ENCODE measurements at places on chromosomes 16 and 17.
A peak's percentile ranks its signal among the peaks of the same experiment; 100 is the strongest.

GRCh38 chr16:86016201-86016965, 117.4 kb downstream of the IRF8 start:
- peak; percentile 46 for DNase-seq

- DNase-seq = peak; percentile 28
These were observed 64.6 kb upstream of the CRHR1 start for GRCh38 chr17:45719335-45720071.

DNA sequence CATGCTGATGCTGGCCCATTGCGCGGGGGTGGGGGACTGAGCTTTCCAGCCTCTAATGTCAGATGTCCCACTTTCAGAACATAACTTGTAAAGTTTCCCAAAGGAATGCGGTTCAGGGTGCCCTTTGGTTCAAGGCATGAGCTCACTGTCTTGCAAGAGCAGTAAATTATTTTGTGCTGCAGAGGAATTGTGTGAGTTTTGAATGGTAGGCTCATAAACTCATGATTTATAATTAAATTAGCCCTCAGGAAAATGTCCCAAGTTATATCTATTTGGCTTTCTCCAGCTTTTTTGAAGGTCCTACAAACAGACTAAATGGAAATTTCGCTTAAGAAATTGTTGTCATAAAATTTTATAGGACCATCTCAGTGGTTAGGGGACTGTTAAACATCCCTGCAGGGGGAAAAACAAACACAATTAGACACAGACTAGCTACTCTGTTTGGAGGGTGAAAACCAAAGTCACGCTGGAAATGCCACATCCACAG, 321.8 kb downstream of the HS3ST3B1 start:
- no peak for DNase-seq

DNA sequence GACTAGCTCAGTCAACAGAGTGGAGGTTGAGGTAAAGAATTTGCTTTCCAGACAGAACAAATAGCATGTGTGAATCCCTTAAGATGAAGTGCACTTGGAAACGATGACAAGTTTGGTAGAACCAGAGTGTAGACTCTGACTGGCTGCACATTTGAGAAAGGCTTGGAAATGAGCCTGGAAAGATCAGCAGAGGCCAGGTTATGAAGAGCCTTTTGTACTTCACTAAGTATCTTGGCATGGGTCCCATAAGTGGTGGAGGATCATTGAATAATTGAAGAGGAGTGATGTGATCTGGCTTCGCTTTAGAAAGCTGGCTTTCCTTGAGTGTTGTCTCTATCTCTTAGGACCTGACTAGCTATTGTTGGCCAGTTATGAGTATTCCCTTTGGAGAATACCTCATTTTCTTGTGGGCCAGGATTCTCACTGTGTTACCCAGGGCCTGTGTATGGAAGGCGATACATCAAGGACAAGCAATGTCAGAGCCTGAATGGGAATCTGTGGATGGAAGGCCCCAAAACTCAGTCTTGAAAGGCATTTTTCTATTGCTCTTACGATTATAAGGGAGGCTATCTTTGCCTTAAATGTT, 329.8 kb downstream of the UTP18 start:
- peak; percentile 14 for DNase-seq

GRCh38 chr16:47887496-47887895, 268.3 kb downstream of the ABCC12 start:
- no peak for DNase-seq

DNA sequence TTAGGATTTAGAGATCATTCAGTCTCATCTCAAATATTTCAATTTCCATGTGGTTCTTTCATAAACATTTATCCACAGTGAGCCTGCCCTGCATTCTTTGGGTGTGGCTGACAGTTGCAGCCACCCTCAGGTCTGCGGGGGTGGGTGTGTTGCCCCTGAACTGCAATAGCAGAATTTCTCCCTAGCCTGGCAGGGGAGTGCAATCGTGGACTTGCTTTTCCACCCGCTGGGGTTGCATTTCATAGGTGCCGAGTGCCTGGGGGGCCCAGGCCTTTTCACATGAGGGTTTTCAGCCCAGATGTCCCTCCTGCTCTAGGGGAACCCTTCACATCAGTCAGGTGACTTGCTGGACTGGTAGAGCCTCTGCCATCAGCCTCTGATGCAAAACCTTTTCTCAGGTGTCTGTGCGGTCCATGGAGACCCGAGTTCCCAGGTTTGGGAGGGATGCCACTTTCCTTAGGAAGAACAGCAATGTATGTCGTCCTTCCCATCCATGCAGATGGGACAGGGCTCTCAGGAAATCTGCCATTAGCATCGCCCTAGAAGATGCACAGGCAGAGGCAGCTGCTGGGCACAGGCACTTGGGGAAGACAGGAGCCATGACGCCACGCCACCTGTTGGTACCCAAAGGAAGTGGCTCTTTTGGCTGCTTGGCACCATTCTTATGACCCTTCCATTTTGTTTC, 2.4 kb upstream of the USP36 start:
- DNase-seq = peak; percentile 70

DNA sequence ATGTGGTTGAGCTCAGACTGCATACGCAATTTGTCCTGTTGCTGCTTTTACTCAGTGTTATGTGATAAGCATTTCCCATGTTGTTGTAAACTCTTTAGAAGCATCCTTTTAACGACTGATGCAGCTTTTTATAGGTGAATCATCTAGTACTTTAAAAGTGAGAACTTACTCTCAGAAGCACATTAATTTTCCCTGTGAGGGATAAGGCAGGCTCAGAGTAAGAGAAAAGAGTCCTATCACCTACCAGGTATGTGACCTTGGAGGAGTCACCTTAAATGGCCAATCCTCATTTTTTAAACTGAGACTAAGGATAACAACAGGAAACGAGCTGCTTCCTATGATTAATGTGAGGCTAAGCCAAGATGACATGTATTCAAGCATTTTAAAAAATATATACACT, 34.4 kb upstream of the GAN start:
- no peak for DNase-seq

- no peak for DNase-seq
These were observed 341.2 kb downstream of the GRIN2A start for GRCh38 chr16:9840761-9841665.

- no peak for DNase-seq
These were observed 270.9 kb downstream of the CEP112 start for GRCh38 chr17:65920996-65921395.

DNA sequence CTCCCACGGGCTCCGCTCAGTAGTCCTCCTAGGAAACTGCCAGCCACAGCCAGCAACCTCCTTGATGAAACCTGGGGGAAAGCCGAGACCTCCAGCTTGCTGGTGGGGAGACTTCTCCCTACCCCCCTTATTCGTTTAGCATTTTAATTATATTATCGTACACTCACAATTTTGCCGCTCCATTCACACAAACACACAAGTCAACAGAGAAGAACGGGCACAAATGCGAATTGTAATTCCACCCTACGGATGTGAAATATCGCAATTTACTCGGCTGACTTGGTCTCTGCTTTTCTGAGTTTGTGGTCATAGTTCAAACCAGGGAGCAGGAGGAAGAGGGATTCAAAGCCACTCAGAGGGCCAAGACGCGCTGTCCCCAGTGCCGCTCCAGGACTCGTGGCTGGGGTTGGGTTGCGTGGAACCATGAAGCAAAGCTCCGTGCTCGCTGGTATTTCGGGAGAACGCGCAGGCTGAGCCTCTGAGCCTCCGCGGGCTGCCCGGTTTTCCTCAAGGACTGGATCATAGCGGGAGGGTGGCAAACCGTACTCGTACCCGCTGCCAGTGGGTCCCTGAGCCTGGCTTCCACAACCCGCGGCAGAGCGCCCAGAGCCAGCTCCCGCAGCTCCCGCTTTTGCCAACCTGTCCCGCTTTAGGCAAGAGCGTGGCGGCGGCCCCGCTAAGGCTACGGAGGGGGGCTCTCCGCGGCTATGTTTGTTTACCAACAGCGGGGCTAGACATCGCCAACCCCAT, 2.0 kb downstream of the LHX1 start:
- no peak for DNase-seq

DNA sequence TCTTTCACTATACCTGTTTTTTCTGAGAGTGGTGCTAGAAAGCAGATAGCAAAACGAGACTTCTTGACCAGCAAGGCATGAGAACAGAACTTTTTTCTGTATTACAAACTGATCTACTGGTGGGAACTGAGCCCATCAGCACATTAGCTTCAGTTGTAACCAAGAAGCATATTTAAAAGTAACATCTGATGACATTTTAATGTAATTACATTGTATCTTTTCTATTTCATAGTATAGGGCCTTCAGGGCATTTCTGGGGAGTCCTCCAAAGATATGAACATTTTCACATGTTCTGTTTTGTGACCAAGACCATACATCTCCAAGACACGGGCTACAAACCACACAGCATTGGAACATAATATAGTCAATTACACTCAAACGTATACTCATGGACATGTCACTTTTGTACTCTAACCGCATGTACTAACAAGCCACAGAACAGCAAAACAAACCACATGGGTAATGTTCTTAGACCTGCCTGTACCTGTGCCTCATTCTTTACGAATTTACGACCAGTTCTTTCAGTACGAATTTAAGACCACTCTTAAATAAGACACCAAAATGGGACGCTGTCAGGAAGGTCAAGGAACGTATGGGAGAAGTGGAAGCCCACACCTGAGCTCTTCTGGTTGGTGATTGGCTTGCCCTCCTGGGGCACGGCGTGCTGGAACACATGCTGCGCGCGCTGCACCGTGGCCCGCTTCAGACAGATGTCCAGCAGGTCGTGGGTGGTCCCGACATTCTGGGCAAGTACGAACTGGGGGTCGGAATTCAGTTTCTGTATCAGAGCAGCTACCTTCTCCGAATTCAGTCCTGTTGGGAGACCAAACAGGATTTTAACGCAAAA, 825 bp downstream of the BLMH start:
- DNase-seq = peak; percentile 39

- no peak for DNase-seq
These were observed 121.6 kb downstream of the PMP22 start for GRCh38 chr17:15143524-15143923.

GRCh38 chr17:78946631-78947030, 21.4 kb upstream of the TIMP2 start:
- no peak for DNase-seq

DNA sequence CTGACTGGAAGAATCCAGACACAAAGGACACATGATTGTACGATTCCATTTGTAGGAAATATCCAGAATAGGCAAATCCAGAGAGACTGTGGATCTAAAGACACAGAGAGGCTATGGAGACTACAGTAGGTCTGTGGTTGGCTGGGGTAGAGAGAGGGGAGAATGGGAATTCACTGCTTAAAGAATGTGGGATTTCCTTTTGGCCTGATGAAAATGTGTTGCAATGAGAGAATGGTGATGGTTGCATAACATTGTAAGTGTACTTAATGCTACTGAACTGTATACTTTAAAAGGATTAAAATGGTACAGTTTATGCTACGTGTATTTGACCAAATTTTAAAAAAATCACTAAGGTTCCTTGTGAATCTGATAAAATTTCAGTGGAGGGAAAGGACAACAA, 62.1 kb downstream of the GPRC5B start:
- DNase-seq = no peak

GRCh38 chr16:71383054-71383773, 24.7 kb downstream of the CALB2 start:
- DNase-seq = no peak

GRCh38 chr16:24700549-24701392, 28.7 kb upstream of the TNRC6A start:
- DNase-seq = no peak

DNA sequence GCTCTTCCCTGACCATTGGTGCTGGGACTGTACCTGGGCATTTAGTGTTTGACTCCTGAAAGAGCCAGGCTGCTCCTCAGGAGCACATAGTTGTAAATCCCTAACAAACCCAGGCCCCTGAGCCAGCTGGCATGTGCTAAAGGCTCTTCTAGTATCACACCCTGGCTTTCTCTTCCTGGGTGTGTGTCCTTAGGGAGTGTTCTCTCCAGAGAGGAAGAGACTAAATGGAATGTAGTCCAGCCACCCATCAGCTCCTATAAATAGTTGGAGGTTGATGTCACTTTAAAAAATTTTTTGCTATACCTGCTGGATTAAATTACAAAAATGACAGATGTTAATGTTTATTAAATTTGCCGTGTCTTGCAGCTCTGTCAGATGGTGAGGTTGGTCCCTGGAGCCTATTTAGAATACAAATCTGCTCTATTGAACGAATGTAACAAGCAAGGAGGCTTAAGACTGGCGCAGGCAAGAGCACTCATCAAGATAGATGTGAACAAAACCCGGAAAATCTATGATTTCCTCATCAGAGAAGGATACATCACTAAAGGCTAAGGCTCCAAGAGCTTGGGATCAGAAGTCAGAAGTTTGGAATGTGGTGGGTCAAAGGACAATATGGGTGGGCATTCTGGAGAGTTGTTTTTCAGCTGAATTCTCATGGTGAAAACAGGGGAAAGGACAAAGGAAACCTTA, 13.1 kb upstream of the DUSP14 start:
- DNase-seq = no peak

DNA sequence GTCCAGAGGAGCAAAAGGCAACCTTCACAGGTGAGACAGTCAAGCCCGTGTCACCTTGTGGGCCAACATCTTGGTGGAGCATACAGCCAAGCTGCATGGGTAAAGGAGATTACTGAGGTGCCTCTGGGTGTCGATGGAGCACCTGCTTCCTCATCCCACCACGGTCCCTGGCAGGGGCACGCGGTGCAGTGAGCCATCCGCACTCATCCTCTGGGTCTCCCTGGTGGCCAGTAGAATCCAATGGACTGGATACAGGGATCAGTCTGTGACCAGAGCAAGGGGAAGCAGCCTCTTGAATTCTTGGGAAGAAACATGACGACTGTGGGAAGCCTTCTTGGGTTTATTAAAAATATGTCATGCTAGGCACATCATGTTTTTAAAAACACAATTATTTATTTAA, 4.8 kb upstream of the WSCD1 start:
- no peak for DNase-seq

- DNase-seq = no peak
These were observed 16.4 kb upstream of the TMED6 start for GRCh38 chr16:69367980-69368379.

- no peak for DNase-seq
These were observed 508 bp upstream of the TMC8 start for GRCh38 chr17:78130090-78130436.

DNA sequence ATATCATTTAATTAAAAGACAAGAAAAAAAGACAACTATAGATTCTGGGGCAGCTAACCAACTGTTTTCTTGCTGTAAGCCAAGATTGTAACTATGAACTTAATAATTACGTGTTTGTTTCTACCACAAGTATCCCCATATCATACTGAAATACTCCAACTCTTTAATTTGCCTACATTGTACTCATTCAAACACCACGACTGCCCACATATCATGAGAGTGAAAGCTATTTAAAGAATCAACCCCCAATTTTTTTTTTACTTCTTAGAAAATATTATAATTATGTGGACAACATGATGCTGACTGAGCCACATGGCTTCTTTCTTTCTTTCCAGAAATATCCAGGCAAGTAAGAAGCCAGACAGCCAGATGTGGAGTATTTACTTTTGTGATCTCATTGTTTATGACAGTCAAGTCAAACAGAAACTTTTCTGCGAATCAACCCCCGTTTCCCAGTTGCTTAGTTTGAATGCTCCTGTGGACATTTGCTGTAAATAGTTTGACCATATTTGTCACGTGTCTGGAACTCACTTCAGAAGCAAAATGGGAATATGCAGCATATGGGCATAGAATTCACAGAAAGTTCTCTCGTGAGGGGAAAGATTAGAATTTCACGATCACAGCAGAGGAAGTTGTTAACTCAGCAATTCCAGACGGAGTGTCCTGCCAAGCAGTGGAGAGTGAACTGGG, 126.8 kb upstream of the PSMD7 start:
- no peak for DNase-seq

GRCh38 chr16:69397821-69398521, 12.2 kb upstream of the TERF2 start:
- DNase-seq = peak; percentile 68

GRCh38 chr17:36777118-36777517, 160.2 kb upstream of the LHX1 start:
- no peak for DNase-seq

Data from BE2C (cell line).